ENCODE measurements at places on chromosomes 3 and 15.

DNA sequence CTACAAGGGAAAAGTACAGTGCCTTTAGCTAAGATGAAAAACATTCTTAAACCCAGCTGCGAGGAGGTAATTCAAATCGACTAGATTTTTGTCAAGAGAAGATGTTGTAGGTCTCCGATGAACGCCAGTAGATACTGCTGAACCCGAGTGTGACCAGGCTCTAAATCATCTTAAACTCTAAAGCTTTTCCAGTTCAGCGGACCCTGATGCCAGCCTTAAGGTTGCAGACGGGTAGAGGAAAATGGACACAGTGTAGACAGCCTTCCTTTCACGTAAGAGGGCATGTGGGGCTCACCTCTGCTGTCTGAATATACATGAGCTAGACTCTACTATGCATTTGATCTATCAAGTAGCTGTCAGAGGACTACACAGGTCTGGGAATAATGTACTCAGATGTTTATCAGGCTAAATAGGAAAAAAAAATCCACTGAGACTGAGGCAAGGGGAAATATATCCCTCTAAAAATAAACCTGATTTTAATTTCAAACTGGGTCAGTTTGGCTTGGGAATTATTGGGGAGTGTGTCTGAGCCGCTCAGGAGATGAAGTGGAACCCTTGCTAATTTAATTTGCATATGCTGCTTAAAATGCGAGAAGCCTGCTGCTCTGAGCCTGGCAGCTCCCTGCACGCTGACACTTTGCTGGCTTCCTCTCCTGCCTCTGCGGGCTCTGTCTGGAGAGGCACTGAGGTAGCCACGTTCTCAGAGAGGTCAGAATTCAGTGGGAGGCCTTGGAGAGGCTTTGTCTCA is 151.9 kb downstream of the CADPS start:
- DNase-seq, result no peak

DNA sequence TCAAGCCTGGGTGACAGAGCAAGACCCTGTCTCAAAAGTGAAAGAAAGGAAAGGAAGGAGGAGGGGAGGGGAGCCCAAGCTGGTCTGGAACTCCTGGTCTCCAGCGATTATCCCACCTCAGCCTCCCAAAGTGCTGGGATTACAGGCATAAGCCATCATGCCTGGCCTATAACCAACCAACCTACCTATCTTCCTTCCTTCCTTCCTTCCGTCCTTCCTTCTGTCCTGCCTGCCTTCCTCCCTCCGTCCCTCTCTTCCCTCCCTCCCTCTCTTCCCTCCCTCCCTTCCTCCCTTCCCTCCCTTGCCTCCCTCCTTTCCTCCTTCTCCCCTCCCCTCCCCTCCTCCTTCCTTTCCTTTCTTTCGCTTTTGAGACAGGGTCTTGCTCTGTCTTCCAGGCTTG is 56.7 kb upstream of the HACD2 start:
- DNase-seq, result no peak

- DNase-seq, result no peak
These were observed 20.5 kb downstream of the RBPMS2 start for GRCh38 chr15:64754663-64755426.

GRCh38 chr15:67641453-67641852 is 99.0 kb downstream of the MAP2K5 start:
- no peak for DNase-seq

GRCh38 chr3:65005486-65005885 is 317.7 kb upstream of the ADAMTS9 start:
- DNase-seq, result no peak

DNA sequence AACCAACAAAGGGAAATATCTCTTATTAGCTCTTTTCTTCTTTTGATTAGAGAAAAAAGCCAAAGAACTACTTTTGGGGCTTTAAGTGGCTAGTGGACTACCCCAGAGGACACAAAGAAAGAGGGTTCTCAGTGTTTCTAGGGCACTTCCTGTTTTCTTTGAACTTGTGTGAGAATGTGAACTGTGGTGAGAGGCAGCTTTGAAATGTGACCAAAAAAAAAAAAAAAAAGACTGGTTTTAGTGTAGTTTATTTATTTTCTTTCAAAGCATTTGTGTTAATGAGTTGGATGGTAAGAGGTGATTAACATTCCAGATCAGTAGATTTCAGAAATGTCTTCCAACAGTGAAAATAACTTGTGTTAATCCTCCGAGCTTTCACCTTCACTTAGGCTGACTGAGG is 32.4 kb downstream of the SELENOT start:
- peak; percentile 70 for DNase-seq

- DNase-seq, result no peak
These were observed 2.0 kb downstream of the MECOM start for GRCh38 chr3:169661361-169662131.

DNA sequence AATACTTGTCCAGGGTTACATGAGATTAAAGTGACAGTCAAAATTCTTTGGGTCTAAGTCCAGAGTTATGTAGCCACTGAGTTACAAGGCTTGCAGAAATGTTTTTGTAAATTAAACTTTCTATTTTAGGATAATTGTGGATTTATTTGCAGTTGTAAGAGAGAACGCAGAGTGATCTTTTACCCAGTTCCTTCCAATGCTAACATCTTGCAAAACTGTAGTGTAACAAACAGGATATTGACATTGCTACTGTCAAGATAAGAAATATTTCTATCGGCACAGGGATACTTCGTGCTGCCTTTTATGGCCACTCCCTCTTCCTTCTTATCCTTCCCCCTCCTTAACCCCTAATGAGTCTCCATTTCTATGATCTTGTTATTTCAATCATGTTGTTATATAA is 1022.9 kb downstream of the MCTP2 start:
- DNase-seq, result no peak

GRCh38 chr3:23106666-23107065 is 96.5 kb upstream of the UBE2E2 start:
- no peak for DNase-seq

DNA sequence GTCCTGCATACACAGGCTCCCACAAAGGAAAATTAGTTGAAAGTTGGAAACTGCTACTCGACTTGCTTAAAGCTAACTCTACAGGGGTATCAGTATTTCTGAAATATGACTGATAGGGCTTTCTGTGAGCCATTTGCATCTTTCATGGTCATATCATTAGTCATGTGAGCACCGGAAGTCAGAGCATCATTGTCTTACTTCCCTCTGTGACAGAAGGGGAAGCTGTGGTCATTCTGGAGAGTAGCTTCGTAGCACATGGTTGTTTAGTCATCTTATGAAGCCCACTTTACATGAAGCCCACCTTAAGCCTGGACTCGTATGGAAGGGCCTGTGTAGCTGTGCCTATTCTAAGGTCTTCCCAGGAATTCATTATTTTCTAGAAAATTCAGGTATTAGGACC is 69.0 kb downstream of the COL6A5 start:
- peak; percentile 66 for DNase-seq

GRCh38 chr15:51888593-51889195 is 59.2 kb downstream of the TMOD3 start:
- DNase-seq, result peak; percentile 70

DNA sequence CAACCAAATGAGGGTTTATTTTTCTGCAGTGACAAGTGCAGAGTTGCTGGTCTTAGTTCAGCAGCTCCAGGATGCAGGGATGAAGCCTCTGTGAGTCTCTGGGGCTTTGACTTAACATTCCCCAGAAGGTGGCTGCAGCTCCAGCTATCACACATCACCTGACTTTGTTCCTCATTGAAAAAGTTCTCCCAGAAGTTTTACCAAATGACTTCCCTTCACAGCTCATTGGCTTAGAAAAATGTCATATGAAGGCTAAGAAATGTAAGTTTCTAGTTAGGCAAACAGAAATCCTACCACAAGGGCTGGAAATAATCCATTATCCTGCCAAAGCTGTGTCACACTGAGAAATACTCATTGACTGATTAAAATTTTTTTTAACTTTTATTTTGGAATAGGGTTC is 184.9 kb downstream of the MINAR1 start:
- no peak for DNase-seq

DNA sequence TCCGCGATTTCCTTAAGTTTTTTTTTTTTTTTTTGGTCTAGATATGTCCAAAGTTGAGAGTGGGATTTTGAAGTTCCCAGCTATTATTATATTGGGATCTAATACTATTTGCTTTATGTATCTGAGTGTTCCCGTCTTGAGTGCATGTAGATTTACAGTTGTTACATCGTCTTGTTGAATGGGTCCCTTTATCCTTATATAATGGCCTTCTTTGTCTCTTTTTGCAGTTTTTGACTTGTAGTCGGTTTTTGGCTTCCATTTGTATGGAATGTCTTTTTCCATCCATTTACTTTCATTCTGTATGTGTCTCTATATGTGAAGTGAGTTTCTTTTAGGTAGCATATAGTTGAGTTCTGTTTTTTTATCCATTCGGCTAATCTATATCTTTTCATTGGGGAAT is 35.6 kb downstream of the CRYBG3 start:
- DNase-seq, result no peak

- DNase-seq, result no peak
These were observed 21.6 kb downstream of the HAPLN3 start for GRCh38 chr15:88873786-88874185.

DNA sequence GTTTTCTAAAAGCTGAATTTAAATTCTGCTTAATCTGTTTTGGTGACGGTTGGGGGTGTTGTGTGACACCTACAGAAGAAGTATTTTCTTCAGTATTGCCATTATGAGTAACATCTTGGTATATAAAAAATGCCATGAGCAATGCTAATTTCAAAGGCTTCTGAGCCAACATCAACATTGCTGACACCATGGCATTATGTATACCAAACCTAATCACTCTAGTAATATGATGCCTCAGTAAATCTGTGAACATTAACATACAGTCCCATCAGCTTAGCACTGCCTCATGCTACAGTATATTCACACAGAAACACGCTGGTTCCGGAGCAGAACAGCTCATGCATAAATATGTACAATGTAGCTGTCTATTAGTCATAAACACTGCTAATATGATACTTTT is 75.8 kb downstream of the ZPLD1 start:
- DNase-seq, result no peak

- DNase-seq, result no peak
These were observed 948.1 kb downstream of the FHIT start for GRCh38 chr3:60303160-60303559.

DNA sequence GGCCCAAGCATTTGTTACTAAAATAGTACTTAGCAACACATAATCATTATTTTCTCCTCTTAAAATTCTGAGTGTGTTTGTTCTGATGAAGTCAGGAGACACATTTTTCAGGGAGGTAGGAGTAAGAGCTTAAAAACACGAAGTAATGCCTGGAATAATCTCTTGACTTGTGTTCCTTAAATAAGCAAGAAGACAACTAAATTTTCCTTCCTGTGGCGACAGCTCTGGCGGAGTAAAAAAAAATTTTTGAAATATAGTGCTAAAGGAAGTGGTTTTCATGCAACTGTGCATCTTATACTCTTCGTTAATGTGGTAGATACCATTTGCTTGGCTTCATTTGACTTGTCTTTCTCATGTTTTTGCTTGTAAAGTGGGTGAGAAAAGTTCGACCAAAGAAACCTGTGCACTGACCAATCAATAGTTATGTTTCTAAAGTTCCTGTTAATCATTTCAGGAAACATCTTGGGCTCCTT is 11.1 kb upstream of the MBNL1 start:
- DNase-seq, result peak; percentile 80
